Ovary (tissue), 10 donors: ENCODE measurements at places on chromosomes 13 and 19.

GRCh38 chr13:113141601-113141970 is 16.9 kb upstream of the PROZ start:
- H3K27me3 ChIP-seq, result no peaks in the 10 kb centered on the region
- DNase-seq, result no peak
- no peak overlapping the region for H3K27ac ChIP-seq
- peaks cover 1% of the 10 kb centered on the region for H3K4me1 ChIP-seq
- H3K36me3 ChIP-seq, result no peaks in the 10 kb centered on the region
- H3K4me3 ChIP-seq, result no peak overlapping the region

GRCh38 chr13:23660249-23660648 is 90.0 kb downstream of the TNFRSF19 start:
- H3K4me3 ChIP-seq, result no peak overlapping the region
- no peak overlapping the region for H3K27ac ChIP-seq
- H3K4me1 ChIP-seq, result peaks cover 8% of the 10 kb centered on the region
- no peaks in the 10 kb centered on the region for H3K27me3 ChIP-seq
- DNase-seq, result no peak
- no peaks in the 10 kb centered on the region for H3K36me3 ChIP-seq

GRCh38 chr13:23427342-23427843 is 6.1 kb downstream of the SACS start:
- H3K4me3 ChIP-seq, result no peak overlapping the region
- H3K27ac ChIP-seq, result no peak overlapping the region
- peaks cover 3% of the 10 kb centered on the region for H3K4me1 ChIP-seq
- DNase-seq, result peak; percentile 54
- H3K36me3 ChIP-seq, result no peaks in the 10 kb centered on the region

GRCh38 chr19:42563352-42564210 is 31.1 kb downstream of the CEACAM8 start:
- H3K4me1 ChIP-seq, result peaks cover under 1% of the 10 kb centered on the region
- no peak for DNase-seq
- H3K27ac ChIP-seq, result no peak overlapping the region
- H3K36me3 ChIP-seq, result no peaks in the 10 kb centered on the region
